ENCODE measurements at places on chromosomes 2 and 18. TPM values are rescaled to one million over a fixed set of nuclear protein-coding genes. Genes with fewer than 3 reads are reported as not detected.
A peak's percentile ranks its signal among the peaks of the same experiment; 100 is the strongest.

GRCh38 chr2:58918141-58918540 is 677.0 kb upstream of the FANCL start:
- DNase-seq: no peak

GRCh38 chr2:11708106-11708505 is 38.1 kb upstream of the NTSR2 start:
- DNase-seq: peak; percentile 23

GRCh38 chr2:173521450-173522192 is 166.9 kb downstream of the CDCA7 start:
- DNase-seq: no peak

DNA sequence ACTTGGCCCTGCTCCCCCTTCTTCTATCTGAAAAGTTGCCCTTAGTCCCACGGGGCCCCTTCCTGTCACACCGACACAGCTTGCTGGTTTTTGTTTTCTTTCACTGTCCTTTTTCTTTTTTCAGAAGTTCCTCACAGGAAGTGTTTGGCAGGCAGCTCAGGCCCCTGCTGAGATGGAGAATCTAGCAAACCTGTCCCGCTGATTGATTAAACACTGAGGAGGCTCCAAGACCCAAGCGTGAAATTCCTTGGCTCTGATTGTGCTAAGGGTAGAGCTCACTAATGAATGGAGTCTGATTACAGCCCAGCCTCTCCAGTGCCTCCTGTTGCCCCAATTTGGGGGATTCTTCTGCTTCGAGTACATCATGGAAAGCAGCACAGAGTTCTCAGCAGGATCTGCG is 365.9 kb upstream of the MEX3C start:
- DNase-seq: no peak

- no peak for DNase-seq
Measured at GRCh38 chr2:144493027-144493809, 26.7 kb downstream of the ZEB2 start.

Gene MAPK4
- not detected for total RNA-seq

- no peak for DNase-seq
Measured at GRCh38 chr2:44949329-44950151, 8.0 kb downstream of the SIX3 start.

- DNase-seq: no peak
Measured at GRCh38 chr2:201996006-201996405, 37.6 kb upstream of the FZD7 start.

- peak; percentile 92 for DNase-seq
Measured at GRCh38 chr2:200383380-200384110, 77.1 kb downstream of the SPATS2L start.

Gene TCF7L1
- total RNA-seq: 0.05 TPM

Gene CRYBA2
- not detected for total RNA-seq

Gene CENPA
- 22.0 TPM for total RNA-seq

DNA sequence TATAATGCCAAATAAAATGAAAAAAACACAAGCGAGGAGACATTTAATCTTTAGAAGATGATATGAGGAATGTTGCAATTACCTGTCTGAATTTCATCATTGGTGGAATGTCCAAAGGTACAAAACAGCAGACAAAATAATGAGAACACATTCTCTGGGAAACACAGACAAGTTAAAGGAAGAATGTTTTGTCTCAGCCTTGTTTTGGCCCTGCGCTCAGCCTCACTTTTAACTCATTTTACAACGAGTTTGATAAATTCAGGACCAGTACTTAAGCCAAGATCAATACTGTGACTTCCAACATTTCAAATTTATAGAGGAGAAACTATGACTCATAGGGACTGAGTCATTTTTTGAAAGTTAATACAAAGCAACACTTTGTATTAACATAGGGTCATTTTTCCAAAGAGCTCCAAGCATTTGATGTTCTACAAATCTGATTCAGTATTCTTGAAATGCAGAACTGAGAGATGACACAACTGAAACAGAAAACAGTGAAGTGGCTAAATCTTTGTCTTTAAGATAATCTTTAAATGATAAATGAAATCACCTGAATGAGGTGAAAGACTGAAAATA is 833.2 kb upstream of the CHAC2 start:
- DNase-seq: peak; percentile 58

DNA sequence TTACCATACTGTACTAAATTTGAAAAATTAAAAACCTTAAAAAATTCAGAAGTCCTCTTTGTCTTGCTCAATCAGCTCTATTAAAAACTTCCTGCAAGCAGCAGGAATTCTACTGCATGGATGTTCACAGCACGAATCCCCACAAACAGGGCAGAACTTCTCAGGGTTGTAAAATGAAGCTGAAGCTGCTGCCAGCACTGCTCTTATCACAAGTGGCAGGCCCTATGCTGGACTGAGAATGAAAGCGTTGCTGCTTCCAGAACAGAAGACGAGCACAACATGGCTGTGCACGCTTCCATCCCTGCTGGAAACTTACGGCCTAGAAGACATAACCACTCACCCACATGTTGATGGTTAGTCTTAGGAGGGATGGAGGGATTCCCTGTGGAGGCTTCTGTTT is 134.0 kb downstream of the RAB3GAP1 start:
- DNase-seq: no peak

Gene ATG16L1
- 20.1 TPM for total RNA-seq

Gene FKBP7
- 49.4 TPM for total RNA-seq

GRCh38 chr2:187134306-187134705 is 285.3 kb upstream of the ZSWIM2 start:
- DNase-seq: peak; percentile 3

GRCh38 chr2:172673056-172673683 is 62.5 kb upstream of the RAPGEF4 start:
- peak; percentile 76 for DNase-seq

- no peak for DNase-seq
Measured at GRCh38 chr18:49081511-49082155, 130.9 kb upstream of the SMAD7 start.

Gene POTEI
- not detected for total RNA-seq

Gene ILKAP
- 19.5 TPM for total RNA-seq

DNA sequence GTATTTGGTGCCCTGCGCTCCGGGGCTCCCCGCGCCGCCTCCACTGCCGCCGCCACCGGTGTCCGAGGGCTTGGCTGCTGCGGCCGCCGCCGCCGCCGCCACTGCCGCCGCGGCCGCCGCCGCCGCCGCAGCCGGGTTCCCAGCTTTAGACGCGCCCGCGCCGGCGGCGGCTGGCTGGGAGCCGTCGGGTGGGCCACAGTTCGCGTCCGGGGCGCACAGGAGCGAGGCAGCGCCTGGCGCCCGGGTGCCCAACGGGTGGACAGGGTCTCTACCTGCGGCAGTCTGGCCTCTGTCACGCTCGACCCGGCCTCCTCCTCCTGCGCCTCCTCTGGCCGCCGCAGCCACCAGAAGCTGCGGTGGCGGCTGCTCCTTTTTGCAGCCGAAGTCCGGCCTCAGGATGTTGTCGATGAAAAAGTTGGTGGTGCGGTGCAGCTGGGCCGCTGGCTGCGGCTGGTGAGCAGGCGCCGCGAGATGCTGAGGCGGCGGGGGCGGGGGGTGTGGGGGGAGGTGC is 951 bp downstream of the EN1 start:
- peak; percentile 15 for DNase-seq

Gene ZNF2
- 7.4 TPM for total RNA-seq

Gene ATP6V1C2
- total RNA-seq: not detected

DNA sequence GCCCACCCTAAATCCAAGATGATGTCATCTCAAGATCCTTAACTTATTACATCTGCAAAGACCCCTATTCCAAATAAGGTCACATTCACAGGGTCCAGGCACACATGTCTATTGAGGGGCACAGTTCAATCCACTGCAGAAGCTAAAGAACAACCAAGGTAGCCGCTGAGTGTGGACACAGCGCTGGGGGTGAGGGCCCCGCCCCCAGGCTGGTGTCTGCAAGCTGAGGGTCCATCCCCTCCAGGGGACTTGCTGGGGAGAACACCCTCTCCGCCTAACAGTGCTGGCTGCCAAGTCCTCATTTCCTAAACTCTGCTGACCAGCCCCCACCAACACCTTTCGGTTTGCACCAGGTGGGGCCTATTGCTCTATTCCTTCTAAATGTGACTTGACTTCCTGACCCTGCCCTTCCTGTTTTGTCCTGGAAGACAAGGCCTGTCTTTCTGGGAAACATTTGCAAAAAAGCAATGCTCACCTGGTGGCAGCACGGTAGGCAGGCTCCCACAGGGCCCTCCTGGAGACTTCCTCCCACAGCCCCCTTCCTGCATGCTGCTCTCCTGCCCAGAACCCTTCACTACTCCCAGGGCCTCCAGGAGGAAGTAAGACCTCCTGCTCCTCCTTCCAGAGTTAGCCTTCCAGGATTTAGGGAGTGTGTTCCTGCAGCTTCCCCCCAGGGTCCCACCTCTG is 24.4 kb upstream of the TEX44 start:
- DNase-seq: no peak

Gene DSC2
- total RNA-seq: not detected

DNA sequence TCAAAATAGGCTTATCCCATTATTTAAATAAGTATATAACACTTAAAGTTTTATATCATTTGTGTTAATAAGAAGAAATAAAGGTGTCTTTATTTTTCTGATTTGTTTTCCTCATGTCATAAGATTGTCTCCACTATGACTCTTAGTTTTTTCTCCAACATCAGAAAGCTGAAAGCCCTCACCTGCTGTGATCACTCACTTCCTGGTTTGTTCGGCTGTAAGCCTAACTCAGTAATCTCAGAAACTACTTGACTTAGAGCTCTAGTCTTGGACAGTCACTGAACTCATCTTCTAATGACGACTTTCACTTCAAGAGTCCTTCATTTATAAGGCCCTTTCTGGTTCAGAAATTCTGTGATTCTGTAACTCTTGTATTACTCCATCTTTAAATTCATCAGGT is 311.0 kb downstream of the ZEB2 start:
- DNase-seq: no peak

DNA sequence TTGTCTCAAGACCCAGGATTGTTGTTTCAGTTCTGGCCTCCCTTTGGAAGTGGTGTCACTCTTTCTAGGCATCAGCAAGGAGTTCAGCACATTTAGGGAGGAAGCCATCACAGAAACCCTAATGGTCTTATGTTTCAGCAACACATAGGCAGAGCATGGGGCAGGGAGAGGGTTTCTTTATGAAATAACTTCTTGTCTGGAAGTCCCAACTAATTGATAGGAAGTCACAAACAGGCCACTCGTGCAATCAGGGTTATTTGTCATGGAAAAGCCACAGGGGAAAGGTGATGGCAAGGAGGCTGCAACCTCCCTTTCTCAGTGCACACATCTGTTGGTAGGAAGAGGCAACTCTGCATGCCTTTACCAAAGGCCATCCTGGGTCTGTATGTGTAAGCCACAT is 103.0 kb downstream of the BCL11A start:
- DNase-seq: no peak

DNA sequence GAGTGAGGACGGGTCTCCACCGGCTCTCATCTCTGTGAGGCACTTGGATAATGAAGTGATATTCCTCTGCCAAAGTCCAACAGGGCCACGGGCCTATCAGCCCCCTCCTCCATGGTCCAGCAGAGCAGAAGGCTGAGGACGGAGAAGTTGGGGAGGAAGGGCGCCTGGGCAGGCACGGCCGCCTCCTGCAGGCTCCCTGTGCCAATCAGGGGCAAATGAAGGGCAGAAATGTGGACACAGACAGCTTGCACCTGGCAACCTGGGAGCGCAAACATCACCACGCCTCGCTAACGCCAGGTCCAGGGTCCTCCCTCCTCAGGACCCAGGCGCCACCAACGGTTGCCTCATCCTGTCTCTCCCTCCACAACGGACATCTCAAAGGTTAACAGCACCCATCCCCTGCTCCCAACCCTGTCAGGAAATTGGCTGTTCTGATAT is 24.3 kb downstream of the SMAD7 start:
- DNase-seq: no peak

- DNase-seq: no peak
Measured at GRCh38 chr2:20478961-20479360, 32.1 kb downstream of the RHOB start.

GRCh38 chr2:241036964-241037421 is 38.6 kb downstream of the SNED1 start:
- DNase-seq: no peak

DNA sequence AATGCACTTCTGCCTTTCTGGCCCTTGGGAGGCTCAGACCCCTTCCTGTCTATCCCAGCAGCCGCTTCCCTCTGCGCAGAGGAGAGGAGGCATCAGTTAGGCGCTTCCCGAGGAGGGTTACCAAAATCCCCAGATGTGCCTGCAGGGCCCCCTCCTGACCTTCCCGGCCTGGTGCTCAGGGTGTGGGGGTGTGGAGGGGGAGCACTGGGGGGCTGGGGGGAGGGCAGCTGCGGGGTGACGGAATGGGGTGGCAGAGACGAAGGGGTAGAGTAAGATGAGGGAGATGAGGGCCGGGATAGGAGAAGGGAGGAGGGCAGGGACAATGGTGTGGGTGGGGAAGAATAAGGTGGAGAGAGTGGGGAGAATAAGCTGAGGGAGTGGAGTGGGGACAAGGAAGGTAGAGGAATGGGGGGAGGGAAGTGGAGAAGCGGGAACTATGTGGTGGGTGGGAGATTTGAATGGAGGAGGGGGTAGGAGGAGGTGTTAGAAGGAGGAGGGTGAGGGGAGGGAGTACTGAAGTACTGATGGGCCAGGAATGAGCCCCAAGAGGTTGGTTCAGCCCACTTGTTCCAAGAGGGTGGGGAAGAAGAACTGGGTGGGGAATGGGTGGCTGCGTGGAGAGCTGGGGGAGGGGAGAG is 6.5 kb upstream of the ZAP70 start:
- no peak for DNase-seq
